ENCODE measurements at places on chromosomes 4 and X. TPM values are rescaled to one million over a fixed set of nuclear protein-coding genes. Genes with fewer than 3 reads are reported as not detected.

CITED1 gene
- total RNA-seq, result not detected

GLRA2 gene
- total RNA-seq, result not detected

LIMCH1 gene
- total RNA-seq, result 29.4 TPM

HOPX gene
- 4.6 TPM for total RNA-seq

SSX3 gene
- total RNA-seq, result not detected

ZNF41 gene
- total RNA-seq, result 13.6 TPM

GRCh38 chr4:111475666-111476065, 669.6 kb upstream of the FAM241A start:
- no peak for DNase-seq

DNA sequence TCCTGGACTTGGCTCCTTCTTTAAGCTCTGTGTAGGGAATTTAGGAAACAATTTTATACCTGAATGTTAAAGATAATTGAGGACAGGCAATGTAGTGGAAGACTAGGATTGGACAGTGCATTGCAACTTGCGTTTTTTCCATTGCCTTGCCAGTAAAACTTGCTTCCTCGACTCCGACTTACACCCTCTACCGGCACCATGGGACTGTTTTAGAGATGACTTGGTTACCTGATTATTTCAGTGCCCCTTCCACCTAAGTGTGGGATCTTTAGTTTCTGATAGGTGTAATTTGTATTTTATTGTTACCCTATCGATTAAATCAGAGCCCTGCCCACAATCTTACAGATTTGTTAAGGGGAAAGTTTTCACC, 1.2 kb downstream of the PRPS1 start:
- DNase-seq, result no peak

DNA sequence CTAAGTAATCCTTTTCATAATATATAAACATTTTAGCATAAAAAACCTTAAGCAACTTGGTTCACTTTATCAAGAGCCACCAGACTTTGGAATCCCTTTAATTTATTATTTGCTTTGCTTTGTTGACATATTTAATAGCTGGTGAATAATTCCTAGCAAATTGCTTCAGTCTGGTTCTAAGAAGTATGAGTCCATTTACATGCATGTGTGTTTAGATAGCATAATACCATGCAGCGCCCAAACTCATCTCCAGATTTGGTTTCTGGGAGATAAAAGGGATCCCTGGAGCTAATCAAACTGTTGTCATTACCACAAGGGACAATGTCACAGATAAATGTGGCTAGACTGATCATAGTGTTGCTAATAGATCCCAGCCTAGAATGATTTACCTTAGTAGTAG, 111.8 kb downstream of the TMEM144 start:
- no peak for DNase-seq
